ENCODE measurements at places on chromosomes 16 and 17. TPM values are rescaled to one million over a fixed set of nuclear protein-coding genes. Genes with fewer than 3 reads are reported as not detected.

Gene DNAAF8
- total RNA-seq: not detected

Gene CPNE2
- total RNA-seq: 15.3 TPM

DNA sequence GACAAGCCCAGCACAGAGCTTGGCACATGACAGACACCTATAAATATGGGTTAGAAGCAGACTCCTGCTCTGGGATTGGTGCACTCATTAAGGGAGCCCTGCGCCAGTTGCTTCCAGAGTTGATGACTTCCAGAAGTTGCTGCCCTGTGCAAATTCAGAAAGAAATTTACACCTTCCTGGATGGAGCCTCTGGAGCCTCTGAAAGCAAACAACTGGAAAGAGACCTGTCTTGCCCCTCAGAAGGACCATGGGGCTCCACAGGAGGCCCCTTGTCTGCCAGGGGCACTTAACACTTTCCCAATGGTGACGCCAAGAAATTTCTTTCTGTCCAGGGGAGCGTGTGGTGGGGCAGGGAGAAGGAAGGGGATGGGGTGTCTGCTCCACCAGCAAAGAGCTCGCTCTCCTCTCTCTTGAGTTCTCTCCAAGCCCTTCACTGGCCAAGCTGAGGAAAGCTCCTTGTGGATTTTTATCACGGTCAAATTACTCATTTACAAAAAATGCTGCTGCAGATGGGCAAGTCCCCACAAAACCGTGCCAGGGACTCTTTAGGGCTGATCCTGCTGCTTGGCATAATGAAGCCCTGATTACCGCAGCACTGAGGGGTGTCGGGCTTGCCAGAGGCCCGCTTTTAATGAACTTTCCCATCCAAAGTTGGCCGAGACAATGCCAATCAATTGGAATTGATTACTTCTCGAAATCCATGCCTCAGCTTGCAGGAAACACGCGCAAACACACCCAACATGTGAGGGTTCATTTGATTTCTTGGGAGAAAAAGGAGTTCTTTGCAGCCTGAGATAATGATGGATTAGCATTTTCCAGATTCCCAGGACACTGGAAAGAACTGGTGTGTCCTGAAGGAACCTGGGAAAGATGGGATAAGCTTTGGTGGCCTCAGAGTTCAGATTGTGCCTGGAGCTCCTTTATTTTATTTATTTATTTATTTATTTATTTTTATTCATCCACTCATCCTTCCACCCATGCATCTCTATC is 583.6 kb upstream of the CDH5 start:
- no peak for DNase-seq

Gene PYY
- not detected for total RNA-seq

DNA sequence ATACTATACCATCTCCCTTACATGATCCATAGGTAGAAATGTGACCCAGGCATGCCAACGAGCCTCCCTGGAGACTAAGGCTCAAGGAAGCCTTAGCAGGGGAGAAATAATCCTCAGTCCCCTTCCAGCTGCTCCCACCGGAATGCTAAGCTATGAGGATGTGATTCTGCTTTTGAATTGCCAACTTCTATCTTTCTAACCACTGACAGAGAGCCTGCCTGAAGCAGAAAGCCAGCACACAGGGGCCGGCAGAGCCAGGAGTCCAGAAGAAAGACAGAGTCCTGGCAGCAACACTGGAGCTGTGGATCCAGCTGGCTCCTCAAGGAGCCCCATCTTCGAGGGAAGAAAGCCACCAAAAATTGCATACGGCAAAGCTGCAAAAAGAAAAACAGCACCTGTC is 579.6 kb upstream of the CDH5 start:
- DNase-seq: no peak

Gene CDH5
- total RNA-seq: not detected

Gene PABPN1L
- total RNA-seq: not detected

Gene USP10
- total RNA-seq: 112 TPM

GRCh38 chr16:81796035-81796434 is 16.9 kb downstream of the PLCG2 start:
- no peak for DNase-seq

GRCh38 chr17:51419476-51419875 is 159.1 kb downstream of the UTP18 start:
- no peak for DNase-seq

GRCh38 chr17:80856863-80857755 is 134.5 kb upstream of the CHMP6 start:
- no peak for DNase-seq

Gene WNK4
- not detected for total RNA-seq

DNA sequence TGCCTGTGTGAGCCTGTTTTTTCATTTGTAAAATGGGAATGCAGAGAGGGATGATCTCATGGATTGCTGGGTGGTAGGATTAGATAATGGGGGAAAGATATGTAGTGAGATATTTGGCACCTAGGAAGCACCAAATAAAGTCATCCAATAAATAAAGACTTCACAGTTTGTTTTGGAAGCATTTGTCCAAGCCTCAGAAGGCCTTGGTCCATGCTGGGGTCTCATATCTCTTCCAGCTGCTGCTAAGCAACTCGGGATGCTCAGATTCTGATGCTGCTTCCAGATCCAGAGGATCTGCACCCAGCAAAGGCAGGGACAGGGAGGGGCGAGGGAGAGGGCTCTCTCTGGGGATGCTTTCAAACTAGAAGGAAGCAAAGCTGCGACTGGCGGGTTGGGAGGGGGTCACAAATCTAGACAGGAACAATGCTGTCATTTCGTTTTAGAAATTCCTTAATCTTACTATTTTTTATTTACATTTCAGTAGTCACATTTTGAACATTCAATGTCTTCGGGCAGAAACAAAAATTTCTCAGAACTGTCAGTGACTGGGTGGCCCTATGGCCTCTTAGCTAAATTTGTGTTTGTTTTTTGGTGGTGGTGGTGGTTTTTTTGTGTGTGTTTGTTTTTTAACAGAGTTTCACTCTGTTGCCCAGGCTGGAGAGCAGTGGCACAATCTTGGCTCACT is 114.9 kb upstream of the CDH5 start:
- DNase-seq: no peak

Gene ITGAX
- 1.9 TPM for total RNA-seq

Gene EVPLL
- not detected for total RNA-seq

GRCh38 chr17:42248351-42249179 is 27.6 kb downstream of the STAT5B start:
- peak; percentile 93 for DNase-seq

GRCh38 chr16:77386831-77387814 is 47.7 kb downstream of the ADAMTS18 start:
- no peak for DNase-seq

DNA sequence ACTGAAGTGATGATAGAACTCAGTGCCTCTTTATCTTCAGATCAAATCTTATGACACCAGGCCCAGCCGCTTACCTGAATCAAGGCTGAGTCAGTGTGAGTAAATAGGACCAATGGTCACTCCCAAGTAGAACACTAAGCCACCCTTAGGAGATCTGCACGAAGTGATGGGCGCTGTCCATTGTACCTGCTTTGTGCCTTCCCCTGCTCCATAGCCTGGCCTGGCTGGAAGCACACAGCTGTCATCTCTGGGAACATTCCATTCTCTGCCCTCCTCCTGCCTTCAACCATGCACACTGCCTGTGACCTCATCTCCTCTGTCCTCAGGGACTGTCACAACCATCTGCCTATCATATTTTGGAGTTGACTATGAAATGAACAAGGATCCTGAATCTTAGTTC is 279.5 kb upstream of the ASIC2 start:
- no peak for DNase-seq

Gene GNG13
- total RNA-seq: not detected

DNA sequence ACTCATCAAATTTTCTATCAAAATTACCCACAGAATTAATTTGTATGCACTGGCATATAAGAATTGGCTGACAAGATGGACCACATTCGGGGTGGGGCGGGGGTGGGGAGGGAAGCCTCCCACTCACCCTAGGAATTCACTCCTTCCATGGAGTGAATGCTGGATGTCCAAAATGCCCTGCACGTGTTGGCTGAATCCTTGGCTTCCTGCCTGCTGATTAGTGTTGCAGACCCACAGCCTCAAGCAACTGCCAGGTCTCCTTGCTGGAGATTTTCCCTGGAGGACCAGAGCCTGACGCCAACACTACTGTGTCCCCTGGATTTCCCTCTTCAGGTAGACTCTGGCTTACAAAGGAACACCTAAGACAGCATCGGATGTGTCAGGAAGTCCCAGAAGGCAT is 575.7 kb upstream of the CDH11 start:
- DNase-seq: no peak

DNA sequence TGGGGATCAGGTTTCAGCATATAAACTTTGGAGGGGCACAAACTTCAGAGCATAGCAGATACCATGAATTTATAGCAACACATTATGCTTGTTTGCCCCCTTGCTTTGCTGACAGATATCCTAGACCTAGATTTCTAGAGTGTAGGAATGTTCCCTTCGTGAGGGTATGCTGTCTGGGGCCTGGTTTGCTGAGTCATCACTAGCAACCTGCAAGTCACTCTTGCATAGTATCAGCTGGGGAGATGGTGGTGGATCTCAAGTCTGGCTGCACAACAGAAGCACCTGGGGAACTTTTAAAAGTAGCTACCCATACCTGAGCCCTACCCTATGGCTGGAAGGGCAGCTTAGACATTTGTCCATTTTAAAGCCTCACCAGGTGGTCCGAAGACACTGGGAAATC is 22.3 kb upstream of the HSBP1 start:
- DNase-seq: no peak

- no peak for DNase-seq
These were observed at the start of gene TOX3 for GRCh38 chr16:52547004-52547833. TOX3 (minus strand) TSS chr16:52547143; CDS start chr16:52546723, 420 bp downstream.

- DNase-seq: no peak
These were observed 40.1 kb upstream of the RHOT1 start for GRCh38 chr17:32102172-32102571.

DNA sequence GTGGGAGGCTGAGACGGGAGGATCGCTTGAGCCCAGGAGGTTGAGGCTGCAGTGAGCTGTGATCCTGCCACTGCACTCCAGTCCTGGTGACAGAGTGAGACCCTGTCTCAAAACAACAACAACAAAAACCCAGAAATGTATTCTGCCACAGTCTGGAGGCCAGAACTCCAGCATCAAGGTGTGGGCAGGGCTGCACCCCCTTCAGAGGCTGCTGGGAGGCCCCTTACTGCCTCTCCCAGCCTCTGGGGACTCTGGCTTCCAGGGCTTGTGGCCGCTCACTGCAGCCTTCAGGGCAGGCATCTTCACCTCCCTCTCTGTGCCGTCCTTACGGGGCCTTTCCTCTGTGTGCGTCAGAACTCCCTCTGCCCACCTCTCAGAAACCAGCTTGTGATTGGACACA is 209.4 kb upstream of the GSE1 start:
- DNase-seq: no peak

DNA sequence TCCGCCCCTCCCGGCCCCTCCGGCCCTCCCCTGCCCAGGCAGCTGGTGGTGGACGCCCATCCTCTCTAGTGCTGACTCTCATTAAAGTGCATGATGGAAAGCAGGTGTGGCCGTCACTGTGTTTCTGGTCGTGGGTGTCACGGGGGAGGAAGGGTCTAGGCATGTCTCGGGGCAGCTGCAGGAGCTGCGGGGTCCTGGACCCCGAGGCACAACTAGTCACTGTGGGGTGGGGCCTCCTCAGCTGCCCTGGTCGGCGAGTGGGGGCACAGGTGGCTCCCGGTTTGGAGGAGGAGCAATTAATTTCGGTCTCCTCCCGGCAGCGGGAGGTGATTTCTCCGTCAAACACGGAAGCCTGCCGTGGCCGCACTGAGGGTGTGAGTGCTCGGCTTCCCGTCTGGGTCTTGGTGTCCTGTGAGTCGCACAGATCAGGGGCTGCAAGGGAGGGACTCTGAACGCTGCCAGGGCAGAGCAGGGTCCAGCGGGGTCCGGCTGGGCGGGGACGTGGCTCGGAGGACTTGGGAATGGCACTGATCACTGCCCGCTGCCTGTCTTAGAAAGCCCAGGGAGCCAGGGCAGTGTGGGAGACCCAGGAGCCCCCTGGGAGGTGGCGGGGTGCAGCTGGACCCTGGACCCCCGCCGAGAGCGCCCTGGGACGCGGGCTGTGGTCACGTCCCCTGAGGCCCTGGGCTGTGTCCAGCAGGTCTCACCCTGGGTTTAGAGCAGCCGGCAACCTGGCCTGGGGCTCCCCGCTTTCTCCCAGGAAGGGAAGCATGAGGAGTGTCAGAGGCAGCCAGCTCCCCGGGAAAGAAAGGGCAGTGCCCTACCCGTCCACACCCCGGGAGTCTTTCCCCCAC is 3.3 kb downstream of the TPSD1 start:
- DNase-seq: peak; percentile 12

Measured in CD4-positive, CD25-positive, alpha-beta regulatory T cell (primary cell).